ENCODE measurements at places on chromosomes 3 and 15.

DNA sequence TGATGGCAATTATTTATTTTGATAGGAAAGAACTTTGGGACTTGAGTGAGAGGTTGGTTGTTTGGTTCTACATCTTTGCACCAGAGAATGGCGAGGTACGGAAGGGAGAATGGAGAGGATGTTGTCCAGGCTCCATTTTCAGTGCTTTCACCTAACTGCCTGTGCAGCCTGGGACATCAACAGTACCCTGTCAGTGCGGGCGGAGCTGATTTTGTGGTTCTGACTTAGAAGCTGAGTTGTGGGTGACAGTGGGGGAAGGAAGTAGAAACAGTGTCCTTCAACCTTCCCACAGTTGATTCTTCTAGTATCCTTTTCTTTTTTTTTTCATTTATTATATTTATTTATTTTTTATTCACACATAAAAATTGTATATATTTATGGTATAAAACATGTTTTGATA, 95.3 kb downstream of the TIGIT start:
- DNase-seq: no peak

DNA sequence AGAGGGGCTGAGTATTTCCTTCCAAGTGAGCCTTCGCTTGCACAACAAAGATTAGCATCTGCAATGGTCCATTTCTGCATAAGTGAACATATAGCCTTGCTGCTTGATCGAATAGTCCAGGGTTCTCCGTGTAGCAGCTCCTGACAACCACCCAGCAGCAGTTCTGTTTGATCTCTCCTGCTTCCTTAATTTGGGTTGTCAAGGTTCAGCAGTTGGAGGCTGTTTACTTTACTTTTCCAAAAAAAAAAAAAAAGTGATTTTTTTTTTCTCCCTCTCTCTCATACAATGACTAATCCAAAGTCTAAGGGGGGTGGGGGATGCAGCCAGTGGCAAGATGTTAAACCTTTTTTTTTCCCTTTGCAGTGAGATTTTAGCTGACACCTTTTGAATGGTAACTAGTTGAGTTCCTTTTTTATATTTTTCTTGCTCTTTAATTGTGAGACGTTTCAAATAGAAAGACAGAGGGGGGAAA, 3.6 kb downstream of the FOXP1 start:
- DNase-seq: no peak

GRCh38 chr3:100865442-100865841, 127.8 kb downstream of the ABI3BP start:
- no peak for DNase-seq

GRCh38 chr3:189056646-189057335, 115.0 kb upstream of the TPRG1 start:
- no peak for DNase-seq

GRCh38 chr3:121467085-121467484, 78.7 kb downstream of the POLQ start:
- no peak for DNase-seq
